ENCODE measurements at places on chromosomes 6 and 20.

DNA sequence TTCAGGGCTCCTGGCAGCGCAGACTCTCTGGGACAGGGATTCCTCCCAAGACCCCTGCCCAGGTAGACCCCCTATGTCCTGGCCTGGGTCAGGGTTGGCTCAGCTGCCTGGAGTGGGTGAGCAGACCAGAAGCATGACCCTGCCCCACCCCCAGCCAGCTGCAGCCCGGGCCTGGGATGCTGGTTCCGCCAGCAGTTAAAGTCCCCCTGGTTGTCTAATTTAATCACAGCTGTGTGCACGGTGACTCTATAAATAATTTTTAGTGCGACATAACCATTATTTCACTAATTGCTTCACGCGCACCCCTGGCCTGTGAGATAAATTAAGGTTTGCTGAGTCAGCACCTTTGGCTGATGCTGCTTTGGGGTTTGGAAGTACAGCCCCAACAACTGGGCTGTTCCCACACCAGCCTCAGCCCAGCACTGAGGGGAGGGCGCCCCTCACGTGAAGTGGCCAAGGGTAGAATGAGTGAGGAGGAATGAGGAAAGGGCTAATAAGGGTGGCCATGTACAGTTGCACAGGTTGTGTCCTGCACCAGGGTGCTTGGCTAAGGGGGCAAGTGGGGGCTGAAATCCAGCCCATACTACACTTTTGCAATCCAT is 26.1 kb upstream of the CDH22 start:
- no peak overlapping the region for H3K4me3 ChIP-seq
- no peaks in the 10 kb centered on the region for H3K36me3 ChIP-seq

GRCh38 chr20:17935186-17935585 is 33.4 kb downstream of the SNX5 start:
- no peaks in the 10 kb centered on the region for H3K27me3 ChIP-seq
- DNase-seq, result no peak
- H3K36me3 ChIP-seq, result no peaks in the 10 kb centered on the region

- no peaks in the 10 kb centered on the region for H3K36me3 ChIP-seq
- H3K4me3 ChIP-seq, result no peak overlapping the region
- H3K27me3 ChIP-seq, result no peaks in the 10 kb centered on the region
- H3K4me1 ChIP-seq, result no peaks in the 10 kb centered on the region
- no peak for DNase-seq
These were observed 76.0 kb downstream of the LCA5 start for GRCh38 chr6:79461205-79461604.

- no peaks in the 10 kb centered on the region for H3K4me1 ChIP-seq
These were observed 486.1 kb upstream of the BTBD3 start for GRCh38 chr20:11431621-11432020.

DNA sequence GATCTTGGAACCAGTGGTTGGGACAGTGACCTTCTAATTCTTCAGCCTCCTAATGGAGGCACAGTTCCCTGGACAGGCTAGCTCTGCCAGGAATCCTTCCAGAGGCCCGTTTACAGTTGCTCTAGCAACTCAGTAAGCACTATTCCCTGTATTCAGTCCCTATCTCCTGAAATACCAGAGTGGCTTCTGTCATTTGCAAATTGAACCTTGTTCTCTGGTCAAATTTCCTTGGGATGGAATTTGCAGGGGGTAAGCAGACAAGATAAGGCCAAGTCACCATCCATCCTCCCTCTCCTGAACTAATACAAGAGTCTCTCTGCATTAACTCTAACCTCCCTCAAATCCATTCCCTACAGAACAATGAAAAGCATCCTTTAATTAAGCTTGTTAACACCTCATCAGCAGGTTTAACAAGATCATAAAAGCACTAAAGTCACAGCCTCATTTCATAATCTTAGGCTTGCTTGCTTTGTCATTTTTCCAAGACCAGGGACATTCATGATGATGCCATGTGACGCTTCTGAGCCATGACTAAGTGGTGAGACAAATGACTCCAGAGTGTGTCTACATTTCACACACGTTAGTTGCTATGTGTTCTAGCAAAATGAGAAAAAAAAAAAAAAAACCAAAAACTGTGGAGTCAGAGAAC is 37.1 kb downstream of the SLC22A23 start:
- H3K4me3 ChIP-seq, result no peak overlapping the region
- DNase-seq, result no peak
- H3K36me3 ChIP-seq, result no peaks in the 10 kb centered on the region
- peaks cover 46% of the 10 kb centered on the region for H3K4me1 ChIP-seq

GRCh38 chr6:7150381-7151064 is 42.8 kb downstream of the RREB1 start:
- no peak overlapping the region for H3K27ac ChIP-seq
- no peak for DNase-seq
- H3K36me3 ChIP-seq, result no peaks in the 10 kb centered on the region

DNA sequence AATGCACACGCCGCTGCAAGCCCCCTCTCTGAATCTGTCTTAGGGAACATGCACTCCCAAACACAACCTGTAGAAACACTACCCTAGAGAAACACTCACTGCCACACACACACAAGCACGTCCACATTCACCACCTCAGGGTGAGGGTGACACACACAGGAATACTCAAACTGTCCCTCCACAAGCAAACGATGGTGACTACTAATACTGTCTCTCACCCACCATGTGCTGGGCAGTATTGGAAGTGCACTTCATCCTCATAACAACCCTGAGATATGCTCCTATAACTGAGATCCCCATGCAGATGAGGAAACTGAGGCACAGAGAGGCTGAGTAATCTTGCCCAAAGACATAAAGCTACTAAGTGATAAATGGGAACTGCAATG is 55.0 kb downstream of the ATP9A start:
- H3K4me1 ChIP-seq, result no peaks in the 10 kb centered on the region
- H3K36me3 ChIP-seq, result no peaks in the 10 kb centered on the region
- H3K27ac ChIP-seq, result no peak overlapping the region
- H3K27me3 ChIP-seq, result no peaks in the 10 kb centered on the region
- DNase-seq, result no peak

Data from psoas muscle (tissue), 8 donors.